T-helper 2 cell treated with Interferon-gamma antibody and Interleukin-4, amounts not matched to agents 5 μg/mL and 100 μg/mL, for 36 hours (primary cell): ENCODE measurements at places on chromosomes 7 and 10.

DNA sequence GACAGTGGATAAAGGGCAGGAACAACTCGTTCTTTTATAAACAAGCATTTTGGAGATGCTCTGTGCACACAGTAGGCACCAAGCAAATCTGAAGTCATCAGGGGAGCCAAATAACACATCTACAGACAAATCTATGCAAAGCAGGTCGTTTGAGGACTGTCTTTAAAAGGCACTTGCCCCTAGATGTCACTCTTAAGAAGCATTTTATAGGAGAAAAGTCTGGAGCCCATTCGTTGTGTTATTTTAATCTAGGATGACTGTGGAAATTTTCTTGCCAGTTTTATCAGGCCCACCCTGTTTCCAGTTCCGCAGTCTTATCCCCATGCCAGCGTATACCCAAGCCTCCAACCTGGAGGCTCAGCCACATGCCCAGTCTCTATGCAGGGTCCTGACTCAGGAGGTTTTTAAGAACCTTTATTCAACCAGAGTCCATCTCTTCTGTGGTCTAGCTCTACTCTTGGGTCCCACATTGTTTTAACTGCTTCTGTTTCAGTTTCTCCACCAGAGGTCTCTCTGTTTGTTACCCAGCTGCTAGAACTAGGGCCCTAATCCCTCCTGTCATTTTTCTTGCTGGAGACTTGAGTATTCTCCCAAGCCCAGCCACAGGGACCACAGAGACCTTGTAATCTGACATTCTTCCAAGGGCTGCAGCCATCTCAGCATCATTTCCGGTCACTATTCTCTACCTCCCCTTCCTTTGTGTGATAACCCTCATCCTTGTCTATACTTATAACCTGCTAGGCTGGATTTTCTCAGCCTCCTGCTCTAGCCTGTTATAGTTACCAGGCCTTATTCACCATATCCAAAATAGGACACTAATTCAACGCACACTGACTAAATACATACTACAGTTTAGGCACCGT is 26.7 kb downstream of the PIK3CG start:
- no peak for DNase-seq

DNA sequence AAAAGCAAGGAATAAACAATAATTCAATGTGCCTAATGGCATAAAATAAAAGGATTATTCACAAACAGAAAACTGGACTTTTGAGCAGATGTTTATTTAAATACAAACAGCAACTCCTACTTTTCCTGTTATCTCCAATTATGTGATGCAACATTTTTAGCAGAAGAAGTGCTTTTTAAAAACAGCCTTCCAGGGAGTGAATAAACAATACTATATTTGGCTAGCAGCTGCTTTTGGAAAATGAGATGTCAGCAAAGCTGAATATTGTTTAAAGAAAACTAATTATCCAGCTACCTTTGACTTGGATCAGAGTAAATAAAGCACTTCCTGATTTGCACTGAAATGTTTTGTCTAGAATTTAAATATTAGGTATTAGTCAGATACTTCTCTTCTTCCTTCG is 23.2 kb downstream of the CDK1 start:
- no peak for DNase-seq

DNA sequence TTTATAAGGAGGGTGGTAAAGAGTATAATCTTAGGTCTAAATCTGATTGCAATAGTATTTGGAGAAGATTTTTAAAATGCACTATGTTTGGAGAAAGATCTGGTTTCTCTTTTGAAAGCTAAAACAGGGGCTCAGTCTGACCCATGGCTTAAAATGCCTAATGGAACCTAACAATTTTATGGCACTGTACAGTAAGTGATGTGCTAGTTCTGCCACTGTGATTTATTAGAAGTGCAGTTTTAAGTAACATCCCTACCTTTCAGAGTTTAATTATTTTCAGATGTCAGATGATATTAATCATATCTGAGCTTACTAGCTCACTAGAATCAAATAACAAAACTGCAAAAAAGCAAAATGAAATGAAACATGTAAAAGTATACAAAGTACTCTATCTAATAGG is 514.7 kb upstream of the KCND2 start:
- DNase-seq, result no peak

DNA sequence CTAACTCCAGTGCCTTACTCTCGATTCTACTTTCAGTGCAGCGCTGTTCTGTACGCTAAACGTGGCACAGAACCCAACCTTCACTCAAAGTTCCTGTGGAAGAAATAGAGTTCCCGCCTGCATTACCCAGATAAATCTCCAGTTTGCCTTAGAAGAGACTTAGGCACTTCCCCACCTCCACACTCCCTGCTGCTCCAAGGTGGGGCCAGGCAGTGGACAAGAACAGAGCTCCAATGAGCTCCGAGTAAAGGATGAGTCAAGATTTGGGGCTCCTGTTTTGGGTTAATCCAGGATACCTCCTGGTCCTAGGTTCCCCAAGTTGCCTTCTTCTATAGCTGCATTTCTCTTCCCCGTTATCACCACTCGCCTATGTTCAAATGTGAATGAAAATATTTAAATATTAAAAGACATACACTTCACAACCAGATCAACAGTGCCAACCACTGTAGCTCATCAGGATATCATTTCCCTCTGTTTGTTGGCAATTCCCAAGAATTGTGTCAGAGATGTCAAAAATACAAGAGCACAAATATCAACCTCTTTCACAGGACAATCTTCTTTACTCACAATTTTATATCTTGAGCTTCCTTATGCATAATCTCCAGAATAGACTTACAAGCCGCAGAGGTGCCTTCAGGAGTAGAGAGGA is 48.0 kb downstream of the MALSU1 start:
- no peak for DNase-seq

DNA sequence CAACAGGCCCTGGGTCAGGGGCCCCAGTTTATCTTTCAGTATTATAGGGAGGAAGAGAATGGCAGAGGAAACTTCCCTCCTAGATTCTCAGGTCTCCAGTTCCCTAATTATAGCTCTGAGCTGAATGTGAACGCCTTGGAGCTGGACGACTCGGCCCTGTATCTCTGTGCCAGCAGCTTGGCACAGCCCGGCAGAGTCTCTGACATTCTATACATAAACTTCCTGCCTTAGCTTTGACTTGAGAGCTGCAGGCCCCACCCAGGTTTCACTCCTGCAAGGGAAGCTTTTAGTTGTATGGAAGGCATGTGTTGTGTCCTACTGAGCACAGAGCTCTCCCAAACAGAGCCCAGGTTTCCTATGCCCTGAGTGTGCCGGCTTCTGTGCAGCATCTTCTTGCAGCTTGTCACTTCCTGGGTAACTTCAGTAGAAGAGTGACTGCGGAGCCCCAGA is 205.6 kb upstream of the PRSS58 start:
- no peak for DNase-seq

- no peak for DNase-seq
Measured at GRCh38 chr10:6313111-6313895, 110.6 kb downstream of the PFKFB3 start.

DNA sequence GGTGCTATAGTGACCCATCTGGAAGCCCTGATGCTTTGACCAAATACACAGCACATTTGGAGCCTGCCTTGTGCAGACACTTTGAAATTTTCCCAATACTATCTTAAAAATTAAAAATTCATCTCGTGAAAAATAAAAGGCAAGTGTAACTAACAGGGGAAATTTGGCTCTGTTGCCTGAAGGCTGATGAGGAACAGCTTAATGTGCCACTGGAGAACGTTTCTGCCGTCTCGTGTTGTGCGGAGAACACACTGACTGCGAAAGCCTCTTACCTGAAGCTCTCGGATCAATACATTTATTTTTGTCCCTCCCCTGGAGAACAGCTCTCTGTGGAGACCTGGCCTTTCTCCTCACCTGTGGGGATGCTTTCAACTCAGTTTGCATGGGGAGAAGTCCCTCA is 77.2 kb upstream of the CHST15 start:
- no peak for DNase-seq

DNA sequence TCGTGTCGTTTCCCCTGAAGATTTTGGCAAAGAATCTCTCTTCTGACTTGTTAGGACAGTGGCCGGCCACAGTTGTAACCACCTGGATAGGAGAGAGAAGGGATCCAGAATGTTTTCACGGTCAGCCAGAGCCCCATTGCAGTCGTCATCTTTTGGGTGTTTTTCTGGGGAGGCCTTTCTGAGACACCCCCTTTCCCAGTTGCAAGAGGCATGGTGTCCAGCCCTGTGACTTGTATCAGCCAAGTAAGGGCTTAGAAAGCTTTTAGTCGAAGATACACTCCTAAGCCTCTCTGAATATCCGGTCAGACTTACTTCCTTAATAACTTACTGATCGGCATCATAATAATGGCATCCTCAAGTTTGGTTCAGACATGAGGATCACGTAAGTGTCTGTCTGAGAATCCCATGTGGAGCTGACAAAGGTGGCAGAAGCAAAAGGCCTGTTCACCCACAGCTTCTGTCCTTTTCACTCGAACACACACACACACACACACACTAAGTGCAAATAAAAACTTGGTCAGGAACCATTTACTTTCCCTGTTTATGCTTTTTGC is 435.7 kb upstream of the GALNT17 start:
- no peak for DNase-seq

GRCh38 chr10:59807629-59808620 is 54.7 kb upstream of the MRLN start:
- no peak for DNase-seq

DNA sequence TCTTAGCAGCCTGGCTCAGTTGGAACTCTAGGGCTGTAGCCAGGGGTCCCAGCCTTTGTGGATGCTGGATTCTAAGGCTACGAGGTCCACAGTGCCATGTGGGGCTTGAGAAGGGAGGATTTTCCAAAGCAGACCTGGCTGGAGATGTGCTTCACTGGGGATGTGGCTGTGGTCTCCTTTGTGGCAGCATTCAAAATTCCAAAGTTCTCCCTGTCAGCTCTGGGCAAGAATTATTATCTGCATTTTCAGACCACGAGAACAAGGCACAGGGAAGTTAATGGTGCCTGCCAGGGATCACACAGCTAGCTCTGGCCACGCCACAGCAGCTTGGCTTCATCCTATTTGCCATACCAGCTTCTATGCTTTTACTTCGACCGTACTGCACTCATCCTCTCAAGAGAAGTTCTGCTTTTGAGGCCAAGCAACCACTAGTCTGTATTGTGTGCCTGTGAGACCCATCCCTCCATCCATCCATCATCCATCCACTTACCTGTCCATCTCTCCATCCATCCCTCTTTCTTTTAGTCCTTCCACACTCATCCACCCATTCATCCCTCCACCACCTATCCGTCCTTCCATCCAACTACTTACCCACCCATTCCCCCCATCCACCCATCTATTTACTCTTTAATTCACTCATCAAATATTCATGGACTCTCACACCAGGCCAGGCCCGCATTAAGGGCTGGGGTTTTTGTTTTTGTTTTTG is 71.5 kb downstream of the ZMIZ1 start:
- no peak for DNase-seq

DNA sequence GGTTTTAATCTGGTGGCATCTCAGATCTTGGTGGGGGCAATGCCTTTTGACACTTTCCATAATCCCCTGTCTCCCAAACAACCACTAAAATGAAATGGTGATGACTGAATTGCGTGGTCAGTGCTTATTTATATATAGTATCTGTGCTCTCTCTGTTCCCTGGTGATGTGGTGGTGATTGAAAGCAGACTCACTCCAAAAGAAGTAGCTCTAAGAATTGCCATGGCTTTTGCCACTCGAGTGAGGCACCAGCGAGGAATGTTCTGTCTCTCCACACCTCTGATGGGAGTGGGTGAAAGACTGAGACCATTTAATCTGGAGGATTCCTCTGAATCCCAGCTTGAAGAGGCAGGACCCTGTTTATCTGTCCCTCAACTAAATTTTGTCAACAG is 2.8 kb downstream of the DUSP5 start:
- no peak for DNase-seq

DNA sequence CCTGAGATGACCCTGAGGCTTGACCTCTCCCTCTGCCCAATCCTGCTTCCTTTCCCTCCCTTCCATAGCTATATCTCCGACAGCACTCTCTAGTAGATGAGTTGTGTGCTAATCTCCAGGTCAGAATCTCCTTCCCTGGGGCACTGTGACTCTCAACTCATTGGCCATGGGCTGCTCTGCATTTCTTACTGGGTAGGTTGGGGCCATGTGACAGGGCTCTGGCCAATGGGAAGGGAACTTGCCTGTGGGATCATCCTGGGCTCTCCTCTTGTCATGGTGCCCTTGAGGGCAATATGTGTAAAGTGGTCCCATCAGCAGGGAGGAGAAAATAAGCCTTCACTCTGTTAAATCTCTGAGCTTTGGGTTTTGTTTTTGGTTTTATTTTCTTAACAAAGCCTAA is 80.1 kb upstream of the ANKRD1 start:
- DNase-seq, result no peak

GRCh38 chr10:57506414-57507094 is 761.1 kb downstream of the IPMK start:
- DNase-seq, result no peak

DNA sequence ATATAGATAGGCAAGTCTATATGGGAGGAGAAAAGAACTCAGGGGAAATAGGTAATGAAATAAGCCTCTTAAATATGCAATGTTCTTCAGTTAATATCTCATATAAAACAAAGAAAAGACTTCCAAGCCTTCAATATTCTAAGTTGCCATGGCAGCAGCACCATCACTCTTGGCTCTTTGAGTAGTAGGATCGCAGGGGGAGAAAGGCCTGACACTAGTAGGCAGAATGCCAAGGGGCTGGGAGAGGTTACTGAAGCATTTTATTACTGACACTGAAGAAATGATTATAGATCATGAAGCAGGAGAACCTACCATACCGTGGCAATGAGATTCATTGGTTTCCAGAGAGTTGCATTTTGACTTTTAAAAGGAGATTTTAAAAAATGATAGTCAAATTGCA is 193.9 kb downstream of the NXPH1 start:
- DNase-seq, result no peak

DNA sequence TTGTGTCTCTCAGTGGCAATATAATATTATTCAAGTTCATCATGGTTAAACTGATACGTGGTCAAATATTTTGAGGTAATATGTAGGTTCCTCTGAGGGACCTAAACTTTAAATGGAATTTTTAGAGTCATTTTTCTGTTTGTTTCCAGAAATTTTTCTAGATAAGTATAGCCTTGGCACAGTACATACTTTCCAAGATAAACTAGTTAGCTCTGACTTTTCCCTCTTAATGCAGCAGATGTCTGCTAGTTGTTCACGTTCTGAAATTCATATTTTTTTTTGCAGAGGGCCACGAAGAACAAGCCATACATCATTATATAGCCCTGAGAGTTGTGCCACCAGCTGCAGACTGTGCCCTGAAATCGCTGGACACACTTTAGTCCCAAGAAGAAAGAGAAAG is 61.6 kb downstream of the A1CF start:
- no peak for DNase-seq

GRCh38 chr10:78906734-78907390 is 161.9 kb upstream of the ZMIZ1 start:
- DNase-seq, result no peak

DNA sequence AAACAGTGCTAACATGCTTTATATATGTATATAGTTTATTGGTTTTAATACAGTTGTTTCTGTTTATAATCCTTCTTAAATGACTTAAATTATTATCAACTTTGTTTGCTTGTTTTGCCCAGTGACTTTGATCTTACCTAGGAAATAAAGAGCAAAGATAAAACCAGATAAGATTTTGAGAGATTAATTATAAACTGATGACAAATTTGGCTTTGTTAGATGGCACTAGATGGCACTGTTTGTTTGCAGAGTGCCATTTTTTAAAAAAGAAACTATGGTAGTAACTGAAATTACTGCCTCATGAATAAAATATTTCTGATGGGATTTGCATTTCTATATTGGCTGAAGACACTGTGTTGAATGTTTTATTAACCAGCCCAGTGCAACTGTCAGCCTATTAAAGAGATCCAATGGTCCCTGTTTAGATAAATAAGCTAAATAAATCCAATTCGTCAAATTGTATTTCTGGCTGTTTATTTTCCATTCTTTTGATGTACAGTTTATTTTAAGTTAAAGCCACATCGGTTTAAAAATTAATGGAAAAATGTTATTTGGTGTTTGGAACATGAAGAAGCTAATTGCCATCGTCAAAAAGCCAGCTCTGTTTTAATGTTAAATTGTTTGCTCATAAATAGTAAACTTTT is 28.7 kb downstream of the VTI1A start:
- no peak for DNase-seq
